SK-MEL-5 (cell line): ENCODE measurements at places on chromosomes 7 and 10. TPM values are rescaled to one million over a fixed set of nuclear protein-coding genes. Genes with fewer than 3 reads are reported as not detected.

MRLN gene
- total RNA-seq = not detected in 2 replicates

DNA sequence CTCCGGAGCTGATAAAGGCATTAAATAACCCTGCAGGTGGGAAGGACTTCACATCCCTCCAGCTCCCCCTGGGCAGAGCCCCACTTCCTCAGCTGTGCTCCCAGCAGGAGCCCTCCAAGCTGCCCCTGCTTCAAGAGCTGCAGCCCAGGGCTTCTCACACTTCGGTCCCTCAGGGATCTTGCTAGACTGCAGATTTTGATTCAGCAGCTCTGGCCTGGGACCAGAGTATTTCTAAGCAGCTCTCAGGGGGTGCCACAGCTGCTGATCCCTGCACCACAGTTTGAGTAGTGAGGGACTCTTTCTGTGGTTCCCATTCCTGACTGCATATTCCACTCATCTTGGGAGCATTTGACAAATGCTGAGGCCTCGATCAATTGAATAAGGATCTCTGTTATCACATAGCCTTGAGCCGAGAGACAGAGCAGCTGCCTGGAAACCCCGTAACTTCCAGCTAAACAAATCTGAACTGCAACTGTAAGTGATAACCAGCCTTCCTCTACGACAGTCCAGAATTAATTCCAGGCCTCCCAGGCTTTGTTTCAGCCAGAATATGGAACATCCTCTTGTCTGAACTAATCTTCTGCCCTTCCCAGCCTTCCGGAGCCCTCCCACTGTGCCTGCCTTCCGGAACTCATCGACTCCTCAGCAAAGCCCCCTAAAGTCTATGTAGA, 161.4 kb downstream of the CCDC3 start:
- DNase-seq = no peak

GRCh38 chr7:92056286-92056685, 78.0 kb downstream of the CYP51A1 start:
- no peak for DNase-seq

SPDYE5 gene
- 0.05 TPM in 1 of 2 replicates, not detected in the other for total RNA-seq

DNA sequence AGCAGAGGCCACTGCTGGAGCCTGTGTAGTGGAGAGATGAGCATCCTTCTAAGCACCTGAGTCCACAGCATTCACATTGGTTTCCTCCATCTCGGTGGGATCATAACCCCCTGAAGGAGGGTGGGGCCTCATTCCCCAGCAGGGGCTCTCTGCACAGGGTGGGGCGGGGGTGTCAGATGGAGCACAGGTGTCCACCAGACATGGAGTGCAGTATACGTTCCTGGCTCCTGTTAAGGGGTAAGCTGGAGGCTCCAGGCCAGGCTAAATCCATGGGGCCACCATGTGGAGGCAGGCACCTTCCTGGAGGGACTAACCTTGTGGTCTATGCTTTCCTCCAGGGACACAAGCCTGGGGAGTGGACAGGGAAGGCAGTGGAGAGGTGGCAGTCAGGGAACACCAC, 252.6 kb downstream of the GRID1 start:
- DNase-seq = no peak

GRCh38 chr7:105638902-105639495, 57.7 kb upstream of the EFCAB10 start:
- no peak for DNase-seq

DNA sequence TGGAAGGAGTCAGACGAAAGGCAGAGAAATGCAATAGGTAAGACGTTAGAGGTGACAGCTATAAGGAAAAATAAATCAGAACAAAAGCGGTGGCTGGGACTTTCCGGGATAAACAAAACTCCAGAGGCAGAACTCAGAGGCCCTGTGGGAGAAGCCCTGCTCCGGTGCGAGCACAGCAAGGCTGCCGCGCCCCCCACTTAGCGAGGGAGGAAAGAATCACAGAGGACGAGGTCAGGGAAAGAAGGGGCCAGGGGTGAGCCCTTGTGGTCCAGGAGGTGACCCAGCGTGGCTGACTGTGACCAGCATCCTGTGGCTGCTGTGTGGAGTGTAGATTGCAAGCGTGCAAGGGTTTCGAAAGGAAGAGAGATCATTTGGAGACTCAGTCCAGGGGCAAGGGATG, 591.8 kb upstream of the ADARB2 start:
- DNase-seq = no peak

- DNase-seq = no peak
Measured at GRCh38 chr7:82534684-82535083, 91.1 kb upstream of the CACNA2D1 start.

DNA sequence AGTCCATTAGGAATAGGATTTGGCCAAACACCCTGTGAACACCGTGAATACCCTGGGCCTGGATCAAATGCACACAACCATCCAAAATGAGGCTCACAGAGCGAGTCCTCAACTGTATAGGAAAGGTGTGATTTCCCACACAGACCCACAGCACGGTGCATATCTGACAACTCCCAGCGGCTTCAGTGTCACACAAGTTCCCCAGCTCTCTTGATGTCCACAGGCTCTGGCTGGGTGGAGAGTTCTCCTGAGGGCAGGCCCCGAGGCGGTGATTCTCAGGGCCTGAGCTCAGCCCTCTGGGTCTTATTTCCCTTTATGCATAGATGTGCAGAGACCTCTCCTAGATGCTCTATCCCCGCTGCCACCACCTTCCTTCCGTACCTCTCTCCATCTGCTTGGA, 64.1 kb downstream of the SH3PXD2A start:
- no peak for DNase-seq

GRCh38 chr10:130171196-130171595, 35.0 kb downstream of the GLRX3 start:
- no peak for DNase-seq

- no peak for DNase-seq
Measured at GRCh38 chr10:86263907-86264306, 102.7 kb downstream of the GRID1 start.

- DNase-seq = no peak
Measured at GRCh38 chr7:44634187-44634838, 27.9 kb downstream of the OGDH start.

ADIRF gene
- not detected in 2 replicates for total RNA-seq

GRCh38 chr7:142371586-142372377, 113.9 kb upstream of the PRSS58 start:
- DNase-seq = no peak

- no peak for DNase-seq
Measured at GRCh38 chr7:17651341-17651740, 289.0 kb downstream of the SNX13 start.

GRCh38 chr7:561631-562373, 42.2 kb upstream of the PDGFA start:
- DNase-seq = no peak

GRCh38 chr10:1251769-1252168, 195.6 kb downstream of the WDR37 start:
- DNase-seq = peak; percentile 70

DNA sequence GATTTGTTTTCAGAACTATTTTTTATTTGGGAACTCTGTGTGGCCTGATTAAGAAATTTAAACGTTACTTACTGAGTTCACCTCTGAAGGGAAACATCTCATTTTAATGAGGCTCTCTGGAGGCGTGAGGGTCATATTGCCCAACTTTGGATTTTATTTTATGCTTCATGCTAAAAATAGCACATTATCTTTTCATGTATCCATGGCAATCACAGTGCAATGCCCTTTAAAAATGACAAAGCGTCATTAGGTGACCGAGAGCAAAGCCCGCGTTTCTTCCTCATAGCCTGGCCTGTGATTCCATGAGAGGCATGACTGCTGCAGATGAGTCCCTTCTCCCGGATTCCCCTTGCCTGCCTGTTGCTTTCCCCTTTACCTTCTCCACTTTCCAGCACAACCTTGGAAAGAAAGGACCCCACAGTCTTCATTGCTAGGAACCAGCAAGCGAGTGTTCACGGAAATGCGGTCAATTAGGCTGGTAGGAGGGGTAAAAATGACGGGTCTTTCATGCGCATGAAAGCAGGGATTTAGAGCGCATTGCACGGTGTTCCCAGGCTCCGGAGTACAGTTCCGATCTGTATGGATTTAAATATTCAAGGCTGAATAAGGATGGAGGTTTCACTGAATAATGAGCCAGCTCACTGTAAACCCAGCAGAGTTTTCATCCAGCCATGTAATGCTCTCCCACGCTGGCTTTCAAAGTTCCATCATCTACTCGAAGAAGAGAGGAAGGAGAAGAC, 98.2 kb upstream of the PITRM1 start:
- no peak for DNase-seq

CH25H gene
- not detected in 2 replicates for total RNA-seq
